ENCODE measurements at places on chromosomes 16 and 17. TPM values are rescaled to one million over a fixed set of nuclear protein-coding genes. Genes with fewer than 3 reads are reported as not detected.

- no peak for DNase-seq
Measured at GRCh38 chr16:61945511-61945910, 90.7 kb downstream of the CDH8 start.

- DNase-seq = peak; percentile 48
Measured at GRCh38 chr16:4800290-4801041, 2.0 kb downstream of the ROGDI start.

HSF5 gene
- not detected for total RNA-seq

- no peak for DNase-seq
Measured at GRCh38 chr17:8212312-8213180, 2.2 kb upstream of the AURKB start.
